ENCODE measurements at places on chromosomes 4 and X.

DNA sequence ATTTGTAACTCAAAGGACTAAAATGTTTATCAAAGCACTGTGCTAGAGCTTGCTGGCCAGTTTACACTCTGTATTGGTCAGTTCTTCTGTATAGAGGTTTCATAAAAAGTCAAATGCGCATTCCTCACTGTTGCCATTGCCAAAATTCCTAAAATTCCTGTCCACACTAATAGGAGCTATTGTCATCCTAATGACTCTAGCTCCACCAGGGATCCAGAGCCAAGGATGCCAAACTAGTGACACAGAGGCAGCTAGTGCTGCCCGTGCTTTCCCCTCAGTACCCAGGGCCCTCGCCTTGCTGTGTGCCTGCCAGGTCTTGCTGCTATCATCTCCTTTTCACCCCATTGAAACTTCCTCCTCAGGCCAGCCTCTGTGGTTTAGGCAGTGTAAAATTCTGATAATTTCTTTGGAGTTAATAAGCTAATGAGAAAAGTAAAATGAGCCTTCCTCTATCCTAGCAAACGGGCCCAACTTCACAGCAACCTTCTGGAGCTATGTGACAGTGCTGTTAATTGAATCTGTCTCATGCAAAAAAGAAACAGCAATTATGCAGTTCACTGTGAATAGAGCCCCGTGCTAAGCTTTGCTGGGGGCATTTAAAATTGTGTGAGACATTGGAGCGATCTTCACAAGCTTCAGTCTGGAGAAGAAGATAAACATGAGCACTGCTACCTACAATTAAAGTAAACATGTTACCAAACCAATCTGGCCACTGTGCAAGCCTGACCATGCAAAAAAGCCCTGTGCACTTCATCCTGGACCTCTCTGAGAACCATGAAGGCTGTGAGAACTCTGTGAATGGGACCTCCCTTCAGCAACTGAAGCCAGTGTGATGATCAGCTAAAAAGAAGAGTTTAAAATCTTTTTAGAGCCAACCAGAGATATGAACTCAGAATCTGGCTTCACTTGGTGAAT is 43.1 kb upstream of the FGF2 start:
- no peak for DNase-seq

GRCh38 chr4:69656653-69657158 is 3.7 kb upstream of the UGT2A1 start:
- no peak for DNase-seq

- no peak for DNase-seq
Measured at GRCh38 chrX:108025954-108026600, 18.8 kb upstream of the VSIG1 start.

DNA sequence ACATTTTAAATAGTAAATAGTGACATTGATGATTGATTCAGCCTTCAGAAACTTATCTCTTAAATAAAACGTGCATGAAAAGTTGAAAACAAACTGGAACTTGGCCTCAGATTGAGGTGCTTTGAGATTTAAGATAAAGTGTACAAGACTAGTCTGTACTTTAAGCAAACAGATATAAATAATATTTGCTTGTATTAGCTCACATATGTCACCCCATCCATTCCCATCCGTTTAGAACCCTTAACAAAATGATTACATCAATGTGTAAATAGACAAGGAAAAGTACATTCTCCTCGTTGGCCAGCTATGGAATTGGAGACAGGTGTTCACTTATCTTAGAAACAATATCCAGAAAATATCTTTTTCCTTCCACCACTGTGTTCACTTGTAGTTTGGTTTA is 130.8 kb downstream of the BANK1 start:
- no peak for DNase-seq

DNA sequence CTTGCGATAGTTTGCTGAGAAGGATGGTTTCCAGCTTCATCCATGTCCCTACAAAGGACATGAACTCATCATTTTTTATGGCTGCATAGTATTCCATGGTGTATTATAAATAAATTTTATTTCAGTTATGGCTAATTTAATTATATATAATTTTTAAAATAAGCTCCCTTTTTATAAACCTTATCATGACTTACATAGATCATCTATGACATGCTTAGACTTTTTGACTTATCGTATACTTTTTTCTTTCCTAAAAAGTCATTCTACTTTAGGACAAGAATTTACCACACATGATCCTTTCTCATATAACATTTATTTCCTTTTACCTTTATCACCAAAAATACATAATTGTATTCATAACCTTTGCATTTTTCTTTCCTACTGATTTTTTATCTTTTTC is 376.5 kb downstream of the CCSER1 start:
- no peak for DNase-seq
